ENCODE measurements at places on chromosomes 2 and 18.
A peak's percentile ranks its signal among the peaks of the same experiment; 100 is the strongest.

GRCh38 chr18:248053-248452, 19.8 kb downstream of the THOC1 start:
- no peak for DNase-seq

DNA sequence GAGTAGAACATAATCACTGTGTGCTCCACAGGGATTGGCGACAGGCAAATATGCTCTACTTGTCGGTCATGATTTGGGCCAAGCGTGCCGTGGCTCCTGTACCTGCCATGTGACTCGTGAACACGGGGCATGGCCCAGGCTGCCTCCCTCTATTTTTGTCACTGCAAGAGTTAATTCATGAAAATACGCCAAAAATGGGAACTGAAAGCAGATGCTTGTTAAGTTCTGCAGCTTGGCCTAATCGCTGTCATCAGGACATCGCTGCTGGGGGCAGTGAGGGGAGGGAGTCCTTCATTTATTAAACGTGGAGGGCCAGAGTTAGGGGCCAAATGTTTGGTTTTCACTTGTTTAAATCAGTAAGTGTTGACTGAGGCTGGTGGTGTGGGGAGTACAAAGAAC, 177.8 kb downstream of the BCL2 start:
- no peak for DNase-seq

GRCh38 chr2:217820091-217820819, 182.5 kb downstream of the TNS1 start:
- no peak for DNase-seq

- DNase-seq, result no peak
Measured at GRCh38 chr18:48079885-48080284, 149.4 kb upstream of the SMAD2 start.

GRCh38 chr2:36492216-36492945, 105.6 kb downstream of the FEZ2 start:
- DNase-seq, result no peak

GRCh38 chr2:100105678-100106054, 36.7 kb downstream of the AFF3 start:
- DNase-seq, result no peak

GRCh38 chr18:79496978-79497637, 101.4 kb downstream of the NFATC1 start:
- peak; percentile 19 for DNase-seq

GRCh38 chr2:45040786-45041185, 31.5 kb upstream of the SIX2 start:
- no peak for DNase-seq

DNA sequence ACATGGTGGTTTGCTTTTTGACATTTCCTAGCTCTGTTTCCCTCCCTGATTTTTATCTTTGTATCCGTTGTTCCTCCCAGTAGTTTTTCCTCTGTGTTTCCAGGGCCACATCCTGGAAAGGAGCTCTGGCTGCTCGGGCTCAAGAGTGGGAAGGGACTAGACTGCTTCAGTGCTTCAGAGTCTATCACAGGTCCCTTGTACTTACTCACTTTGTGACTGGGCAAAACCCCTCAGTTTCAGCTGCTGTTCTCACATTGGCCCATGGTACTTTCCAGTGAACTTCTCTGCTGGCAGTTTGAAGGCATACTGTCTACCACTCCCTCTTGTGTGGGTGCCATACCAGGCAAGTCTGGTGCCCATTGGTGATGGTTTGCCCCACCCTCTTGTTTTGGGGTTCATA, 7.5 kb upstream of the STAMBP start:
- no peak for DNase-seq

- DNase-seq, result no peak
Measured at GRCh38 chr2:145288650-145289496, 769.0 kb upstream of the ZEB2 start.

- DNase-seq, result no peak
Measured at GRCh38 chr2:197555467-197555866, 39.6 kb downstream of the MOB4 start.

- DNase-seq, result no peak
Measured at GRCh38 chr18:48325115-48325665, 84.0 kb downstream of the ZBTB7C start.

- no peak for DNase-seq
Measured at GRCh38 chr2:173652311-173652710, 297.6 kb downstream of the CDCA7 start.

DNA sequence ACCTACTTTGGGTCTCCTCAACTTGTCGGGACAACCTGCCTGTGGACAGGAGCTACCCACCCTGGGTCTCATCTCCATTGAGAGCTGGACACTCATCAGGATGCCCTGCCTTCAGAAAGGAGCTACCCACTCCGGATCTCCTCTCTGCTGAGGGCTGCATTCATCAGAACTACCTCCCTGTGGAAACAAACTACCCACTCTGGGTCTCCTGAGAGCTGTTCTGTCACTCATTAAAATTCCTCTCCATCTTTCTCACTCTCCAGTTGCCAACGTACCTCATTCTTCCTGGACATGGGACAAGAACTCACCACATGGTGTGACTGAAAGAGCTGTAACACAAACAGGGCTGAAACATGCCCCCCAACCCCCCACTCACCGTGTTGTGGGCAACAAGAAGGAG, 22.5 kb upstream of the UBE2F start:
- DNase-seq, result no peak

GRCh38 chr2:232842689-232843088, 27.4 kb upstream of the SNORC start:
- DNase-seq, result no peak

DNA sequence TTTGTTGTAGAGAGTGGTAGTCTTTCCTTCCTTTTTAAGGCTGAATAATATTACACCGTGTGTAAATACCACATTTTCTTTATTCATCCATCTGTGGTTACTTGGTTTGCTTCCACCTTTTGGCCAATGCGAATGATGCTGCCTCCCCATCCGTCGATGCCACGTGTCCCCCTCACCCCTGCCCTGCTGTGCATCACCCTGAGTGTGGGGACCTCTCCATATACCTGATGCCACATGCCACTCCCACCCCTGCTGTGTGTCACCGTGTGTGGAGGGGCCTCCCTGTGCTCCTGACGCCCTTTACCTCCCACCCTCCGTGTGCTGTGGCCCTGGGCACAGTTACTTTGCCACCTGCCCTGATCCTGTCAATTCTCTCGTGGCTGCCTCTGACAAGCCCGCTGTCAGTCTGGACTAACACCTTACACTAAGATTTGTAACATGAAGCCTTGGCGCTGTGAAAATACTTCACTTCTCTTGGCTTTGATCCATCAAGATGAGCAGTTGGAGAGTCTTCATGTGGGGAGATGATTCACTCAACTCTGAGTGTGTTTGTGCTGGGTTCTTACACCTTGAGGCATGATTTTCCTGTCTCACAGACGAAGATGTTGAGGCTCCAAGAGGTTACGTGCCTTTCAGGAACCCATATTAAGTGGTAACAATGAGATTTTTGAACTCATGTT, 234.0 kb downstream of the ZNF407 start:
- no peak for DNase-seq

All from NCI-H2081 (cell line).